ENCODE measurements at places on chromosomes 4 and X.

DNA sequence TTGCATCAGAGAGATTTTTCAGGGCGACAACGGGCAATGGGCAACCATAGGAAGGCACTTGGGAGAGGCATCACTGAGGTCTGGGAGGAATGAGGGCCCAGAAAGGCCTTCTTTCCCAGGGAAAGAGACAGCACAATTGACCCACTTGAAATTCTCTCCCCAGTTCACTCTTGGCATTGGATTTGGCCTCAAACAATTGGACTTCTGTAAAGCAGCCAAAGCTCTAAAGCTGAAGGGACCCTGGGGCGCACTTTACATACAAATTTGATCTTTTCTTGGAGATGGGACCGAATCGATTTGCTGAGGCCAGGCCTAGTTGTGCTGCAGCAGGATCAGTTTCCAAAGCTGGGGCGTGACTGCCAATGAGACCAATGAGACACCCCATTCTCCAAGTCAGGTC, 3.2 kb downstream of the ARHGAP36 start:
- DNase-seq, result no peak

- no peak for DNase-seq
Observed at GRCh38 chrX:15947648-15948317, 93.2 kb upstream of the AP1S2 start.

- DNase-seq, result no peak
Observed at GRCh38 chr4:77992581-77992980, 64.5 kb upstream of the FRAS1 start.

- no peak for DNase-seq
Observed at GRCh38 chrX:132015875-132016274, 7.2 kb upstream of the STK26 start.

DNA sequence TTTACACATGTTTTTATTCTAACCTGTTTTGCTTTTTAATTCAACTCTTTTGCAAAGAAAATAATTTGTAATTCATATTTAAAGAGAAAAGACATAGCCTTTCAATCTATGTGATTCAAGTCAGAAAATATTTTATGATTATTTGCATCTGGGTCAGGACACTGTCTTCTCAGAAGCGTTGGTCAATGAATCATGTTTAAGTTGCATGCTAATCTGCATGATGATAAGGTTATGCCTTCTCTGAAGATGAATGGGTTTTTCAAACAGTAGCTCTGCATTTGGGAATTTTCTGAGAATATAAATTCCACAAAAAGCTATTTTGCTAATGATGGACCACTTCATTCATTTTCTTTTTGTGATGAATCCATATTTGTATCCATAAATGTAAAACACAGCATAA, 282.5 kb downstream of the TMA16 start:
- no peak for DNase-seq

- no peak for DNase-seq
Observed at GRCh38 chr4:38050560-38051350, 90.6 kb downstream of the PTTG2 start.

GRCh38 chr4:142463206-142463605, 382.9 kb downstream of the INPP4B start:
- DNase-seq, result no peak
